NCI-H460 (cell line): ENCODE measurements at places on chromosomes 12 and 14.

- no peak for DNase-seq
Observed at GRCh38 chr12:108959748-108960655, 60.9 kb downstream of the SVOP start.

DNA sequence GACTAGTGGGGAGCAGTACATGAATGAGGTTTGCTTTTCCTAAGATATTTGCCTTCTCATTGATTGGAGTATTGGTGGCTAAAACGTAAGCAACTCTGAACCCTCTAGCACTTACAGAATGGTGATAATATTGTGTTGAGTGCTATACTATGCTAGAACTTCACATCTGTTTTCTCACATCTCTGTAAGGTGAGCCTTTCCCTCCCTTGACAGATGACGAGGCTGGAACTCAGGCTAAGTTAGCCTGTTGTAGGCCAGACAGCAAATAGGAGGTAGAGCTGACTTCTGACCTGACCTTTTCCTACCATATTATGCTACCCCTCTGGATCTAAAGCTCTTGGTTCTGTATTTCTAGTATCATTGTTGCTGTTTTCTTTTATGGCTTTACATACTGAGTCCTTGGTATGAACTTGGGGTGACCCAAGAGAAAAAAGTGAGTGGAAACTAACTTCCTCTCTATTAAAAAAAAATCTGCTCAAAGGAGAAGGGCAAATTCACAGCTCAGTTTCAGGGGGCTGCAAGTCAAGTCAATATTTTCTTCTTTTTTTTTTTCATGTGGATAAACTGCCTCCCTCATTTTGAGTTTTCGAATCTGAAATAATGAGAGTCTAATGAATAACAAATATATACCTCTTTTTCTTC, 85.9 kb downstream of the CRADD start:
- no peak for DNase-seq

DNA sequence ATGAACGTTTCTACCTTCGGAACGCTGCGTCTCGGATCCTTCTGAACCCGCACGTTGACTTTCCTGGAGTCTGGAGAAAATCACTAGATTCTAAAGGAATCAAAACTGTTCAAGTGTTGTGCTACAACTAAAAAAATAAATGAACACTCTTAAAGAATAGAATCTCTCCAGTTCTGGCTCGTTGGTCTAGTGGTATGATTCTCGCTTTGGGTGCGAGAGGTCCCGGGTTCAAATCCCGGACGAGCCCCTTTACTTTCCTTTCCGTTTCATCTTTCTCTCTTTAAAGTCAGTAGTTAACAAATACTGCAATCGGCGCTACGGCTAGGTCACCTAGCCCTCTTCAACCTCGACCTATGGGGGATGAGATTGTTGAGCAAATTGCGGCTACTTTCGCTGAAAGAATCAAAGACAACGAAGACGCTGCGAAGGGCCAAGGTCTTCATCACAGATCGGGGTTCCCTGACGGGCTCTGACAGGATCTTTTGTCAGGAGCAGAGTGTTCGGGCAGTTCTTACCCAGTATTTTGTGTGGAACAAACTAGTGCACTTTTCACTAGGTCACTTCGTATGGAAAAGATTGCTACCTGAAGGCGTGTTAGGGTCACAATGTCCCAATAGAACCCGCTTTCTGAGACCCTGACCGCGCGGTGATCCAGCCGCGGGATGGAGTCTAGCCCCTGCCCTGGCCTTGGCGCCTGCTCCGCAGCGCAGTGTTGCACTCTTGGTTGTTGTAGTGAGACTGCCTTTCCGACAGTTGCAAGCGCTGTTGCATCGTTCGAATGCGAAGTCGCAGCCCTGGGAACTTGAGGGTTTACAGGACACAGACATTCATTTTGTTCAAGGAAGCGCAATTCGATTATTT, 8.4 kb downstream of the OR6S1 start:
- DNase-seq: peak; percentile 91

DNA sequence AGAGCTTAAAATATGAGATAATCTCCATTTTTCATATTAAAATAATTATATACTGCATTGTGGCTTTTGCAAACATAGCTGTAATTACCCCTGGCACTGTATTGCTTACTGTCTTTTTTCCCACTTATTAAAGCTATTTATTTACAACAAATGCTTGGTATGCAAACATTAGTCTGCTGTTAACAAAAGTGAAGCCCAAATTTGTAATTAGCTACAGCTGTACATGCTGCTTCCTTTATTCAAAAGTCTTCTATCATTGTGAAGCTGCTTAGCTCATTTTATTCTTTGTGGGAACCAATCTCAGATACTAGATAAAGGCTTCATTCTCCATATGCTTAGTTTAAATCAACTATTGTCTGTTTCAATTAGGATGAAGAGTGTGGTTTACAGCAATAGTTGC, 425.8 kb upstream of the FOXG1 start:
- DNase-seq: no peak

DNA sequence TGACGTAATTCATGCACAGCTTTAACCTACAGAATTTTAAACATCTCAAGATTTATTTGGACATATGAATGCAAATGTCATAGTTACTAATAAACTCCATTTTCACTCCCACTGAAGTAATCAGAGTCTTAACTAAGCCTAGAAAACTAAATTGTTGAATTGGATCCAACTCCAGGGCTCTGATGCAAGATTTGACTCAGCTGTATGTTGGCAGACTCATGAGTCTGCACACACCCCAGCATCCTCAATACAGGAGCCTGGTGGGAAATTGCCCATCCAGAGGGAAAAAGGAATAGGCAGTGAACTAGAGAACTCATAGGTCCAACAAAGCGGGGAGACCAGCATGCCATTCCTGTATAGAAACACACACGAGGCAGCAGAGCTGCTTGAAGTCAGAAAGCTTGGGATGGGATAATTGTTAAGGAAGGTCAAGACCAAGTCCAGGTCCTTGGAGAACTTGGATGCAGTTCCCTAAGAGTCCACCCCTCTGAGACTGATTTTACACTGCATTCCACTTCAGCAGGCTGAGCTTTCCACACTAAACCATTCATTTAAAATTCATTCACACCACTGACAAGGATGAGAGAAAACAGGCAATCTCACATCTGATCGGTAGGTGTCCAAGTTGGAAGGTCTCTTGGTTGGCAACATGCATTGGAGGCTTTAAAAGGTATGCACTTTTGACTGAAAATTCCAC, 14.4 kb downstream of the TMTC1 start:
- no peak for DNase-seq
